ENCODE measurements at places on chromosomes 1 and 21.

DNA sequence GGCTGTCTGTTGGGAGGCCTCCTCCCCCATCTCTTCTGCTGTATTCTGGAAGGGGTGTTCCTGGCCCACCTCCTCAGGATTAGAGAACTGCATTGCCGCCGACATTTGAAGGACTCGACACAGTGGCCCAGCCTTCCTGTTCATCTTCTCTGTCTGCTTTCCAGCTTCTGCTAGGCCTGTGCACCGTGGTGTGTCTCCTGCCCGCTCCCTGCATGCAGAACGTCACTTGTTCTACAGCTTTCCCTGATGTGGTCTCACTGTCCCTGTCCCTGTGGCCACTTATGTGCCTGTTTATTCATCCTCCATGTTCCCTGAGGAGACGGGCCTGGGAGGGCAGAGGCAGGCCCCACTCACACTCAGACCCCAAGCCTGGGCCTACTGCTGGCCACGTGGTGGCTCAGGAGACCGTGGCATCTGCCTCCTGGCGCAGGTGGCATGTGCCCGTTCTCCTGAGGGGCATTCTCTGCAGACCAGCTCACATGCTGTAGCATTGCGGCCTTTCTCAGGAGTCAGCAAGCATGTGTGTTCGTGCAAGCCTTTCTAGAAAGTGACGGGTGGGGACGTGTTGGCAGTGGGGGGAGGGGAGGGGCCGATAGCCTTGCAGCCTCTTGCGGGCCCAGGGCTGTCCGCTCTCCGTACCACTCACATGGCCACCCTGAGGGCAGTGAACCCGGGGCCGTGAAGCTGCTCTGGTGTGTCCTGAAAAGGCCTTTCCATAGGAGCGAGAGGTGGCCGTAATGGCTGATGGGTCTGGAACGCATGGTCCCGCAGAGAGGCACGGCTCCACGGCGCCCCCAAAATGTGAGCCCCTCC lies 35.9 kb downstream of the POFUT2 start:
- no peak for DNase-seq

- no peak for DNase-seq
These were observed 43.6 kb downstream of the PBX1 start for GRCh38 chr1:164602480-164603093.

GRCh38 chr21:15644489-15644888 lies 85.3 kb upstream of the USP25 start:
- no peak for DNase-seq

- DNase-seq, result no peak
These were observed 351.4 kb downstream of the NPHP4 start for GRCh38 chr1:5640845-5641244.

DNA sequence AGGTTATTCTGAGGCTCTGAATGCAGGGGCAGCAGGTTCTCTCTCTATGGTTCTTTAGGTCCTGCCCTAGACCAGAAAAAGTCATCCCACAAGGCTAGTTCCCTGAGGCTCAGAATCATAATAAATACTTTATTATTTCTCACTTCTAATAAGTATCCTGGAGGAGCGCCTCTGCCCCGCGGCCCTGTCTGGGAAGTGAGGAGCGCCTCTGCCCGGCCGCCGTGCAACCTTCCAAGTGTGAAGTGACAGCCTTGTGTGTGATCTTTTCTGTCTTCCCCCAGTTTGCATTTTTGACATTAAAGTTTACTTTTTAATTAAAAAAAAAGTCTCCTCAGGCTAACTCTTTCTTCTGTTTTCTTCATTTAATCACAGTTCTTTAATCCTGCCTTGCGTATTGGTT lies 11.5 kb downstream of the AIM2 start:
- DNase-seq, result no peak

- no peak for DNase-seq
These were observed 28.6 kb upstream of the ZFP69B start for GRCh38 chr1:40421431-40422384.

DNA sequence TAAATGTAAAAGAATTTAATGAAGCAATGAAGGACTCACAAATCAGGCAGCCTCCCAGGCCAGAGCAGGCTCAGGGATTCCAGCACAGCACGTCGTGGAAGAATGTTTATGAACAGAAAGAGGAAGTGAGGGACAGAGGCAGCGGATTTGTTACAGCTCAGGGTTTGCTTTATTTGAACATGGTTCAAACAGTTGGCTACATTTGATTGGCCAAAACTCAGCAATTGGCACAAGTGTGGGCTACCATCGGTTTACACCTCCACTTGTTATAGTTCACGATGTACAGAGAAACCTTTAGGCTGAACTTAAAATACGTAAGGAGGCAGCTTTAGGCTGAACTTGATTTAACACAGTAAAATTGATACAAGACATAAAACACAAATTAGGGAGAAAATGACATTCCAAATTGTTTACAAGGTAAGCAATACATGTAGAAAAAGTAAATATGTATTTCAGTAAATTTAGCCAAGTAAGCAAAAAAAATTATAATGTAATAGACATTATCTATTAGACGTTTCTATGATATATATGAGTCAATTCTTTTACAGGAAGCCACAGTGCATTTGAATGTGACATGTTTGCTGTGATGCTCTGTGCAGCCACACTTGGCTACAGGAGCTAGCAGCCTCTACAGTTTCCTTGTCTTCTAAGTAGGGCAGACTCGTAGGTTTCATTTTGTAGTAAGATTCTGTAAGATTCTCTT lies 126.5 kb downstream of the ADSS2 start:
- DNase-seq, result no peak

- DNase-seq, result no peak
These were observed 669.6 kb downstream of the PTPRC start for GRCh38 chr1:199308349-199308846.

DNA sequence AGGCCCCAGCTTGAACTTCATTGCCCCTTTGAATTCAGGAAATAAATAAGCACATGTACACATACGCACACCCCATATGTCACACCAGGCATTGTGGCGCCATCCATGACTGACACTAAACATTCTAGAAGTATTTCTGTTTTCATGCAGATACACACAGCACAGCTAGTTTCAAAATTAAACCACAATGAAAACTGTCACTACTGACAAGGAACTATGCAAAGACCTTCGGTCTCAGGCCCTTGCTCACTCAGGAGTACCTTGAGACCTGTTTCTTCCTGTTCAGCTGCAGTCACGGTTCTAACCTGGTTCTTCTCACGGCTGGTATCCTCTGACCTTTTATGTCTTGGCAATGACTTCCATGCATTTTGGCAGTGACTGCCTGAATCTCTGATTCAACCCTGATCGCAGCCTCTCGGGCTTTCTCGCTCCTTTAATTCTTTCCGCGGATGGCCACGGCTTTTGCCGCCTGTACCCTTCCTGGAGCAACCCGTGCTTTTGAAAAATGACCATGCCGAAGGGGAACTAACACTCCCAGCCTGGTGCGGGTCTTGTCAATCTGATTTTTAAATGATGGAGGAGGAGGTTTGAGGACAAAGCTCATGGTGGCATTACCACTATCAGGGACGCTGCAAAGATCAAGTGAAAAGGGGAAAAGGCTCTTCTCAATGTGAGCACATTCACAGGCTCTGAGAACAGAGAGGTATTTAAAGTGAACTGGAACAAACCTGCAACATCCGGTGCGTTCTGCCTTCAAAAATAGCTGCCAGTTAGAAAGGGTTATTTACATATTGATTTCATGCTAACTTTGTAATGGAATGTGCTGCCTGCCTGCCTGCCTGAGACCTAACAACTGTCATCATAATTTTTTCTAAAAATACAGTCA lies 384.6 kb downstream of the RRAGC start:
- no peak for DNase-seq

DNA sequence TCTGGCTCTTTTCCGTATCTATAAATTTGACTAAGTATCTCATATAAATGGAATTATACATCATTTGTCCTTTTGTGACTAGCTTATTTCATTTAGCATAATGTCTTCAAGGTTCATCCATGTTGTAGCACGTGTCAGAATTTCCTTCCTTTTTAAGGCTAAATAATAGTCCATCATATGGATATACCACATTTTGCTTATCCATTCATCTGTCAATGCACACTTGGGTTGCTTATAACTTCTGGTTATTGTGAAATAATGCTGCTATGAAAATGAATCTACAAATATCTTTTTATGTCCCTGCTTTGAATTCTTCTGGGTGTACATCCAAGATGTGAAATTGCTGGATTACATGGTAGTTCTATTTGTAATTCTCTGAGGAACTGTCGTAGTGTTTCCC lies 119.6 kb downstream of the RHOU start:
- no peak for DNase-seq

GRCh38 chr1:191886977-191887376 lies 271.3 kb upstream of the RGS18 start:
- DNase-seq, result no peak

DNA sequence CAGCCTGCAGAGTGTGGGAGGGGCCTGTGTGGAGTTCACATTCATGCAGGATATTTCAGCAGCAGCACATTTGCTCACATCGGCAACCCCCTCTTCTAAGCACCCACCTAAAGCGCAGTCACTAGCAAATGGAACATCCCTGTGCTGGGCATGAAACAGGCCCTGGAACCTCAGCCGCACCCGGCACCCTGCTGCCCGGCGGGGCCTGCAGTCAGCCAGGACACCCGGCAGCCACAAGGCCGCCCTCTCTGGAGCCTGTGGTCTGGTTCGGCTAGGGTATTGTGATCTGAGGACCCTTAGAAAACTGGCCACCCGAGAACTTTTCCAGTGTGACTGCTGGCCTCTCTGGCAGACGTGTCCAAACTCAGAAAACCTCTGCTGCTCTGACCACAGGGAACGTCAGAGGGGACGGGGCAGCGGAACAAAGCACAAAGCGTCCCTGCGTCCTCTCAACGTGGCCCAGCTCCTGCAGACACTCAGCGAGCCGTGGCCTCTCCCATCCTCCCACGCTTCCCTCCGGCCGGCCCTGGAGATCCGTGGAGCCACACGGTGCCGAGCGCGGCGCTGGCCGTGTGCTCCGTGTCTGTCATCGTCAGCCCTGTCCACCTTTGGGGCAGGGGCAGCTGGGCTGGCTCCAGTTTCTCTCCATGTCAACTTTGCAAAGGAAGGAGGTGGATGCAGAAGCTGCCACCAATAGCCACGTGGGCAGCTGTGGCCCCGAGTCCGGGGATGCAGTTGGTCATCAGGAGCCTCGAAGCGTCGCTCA lies 175.9 kb upstream of the ARHGEF16 start:
- DNase-seq, result no peak

DNA sequence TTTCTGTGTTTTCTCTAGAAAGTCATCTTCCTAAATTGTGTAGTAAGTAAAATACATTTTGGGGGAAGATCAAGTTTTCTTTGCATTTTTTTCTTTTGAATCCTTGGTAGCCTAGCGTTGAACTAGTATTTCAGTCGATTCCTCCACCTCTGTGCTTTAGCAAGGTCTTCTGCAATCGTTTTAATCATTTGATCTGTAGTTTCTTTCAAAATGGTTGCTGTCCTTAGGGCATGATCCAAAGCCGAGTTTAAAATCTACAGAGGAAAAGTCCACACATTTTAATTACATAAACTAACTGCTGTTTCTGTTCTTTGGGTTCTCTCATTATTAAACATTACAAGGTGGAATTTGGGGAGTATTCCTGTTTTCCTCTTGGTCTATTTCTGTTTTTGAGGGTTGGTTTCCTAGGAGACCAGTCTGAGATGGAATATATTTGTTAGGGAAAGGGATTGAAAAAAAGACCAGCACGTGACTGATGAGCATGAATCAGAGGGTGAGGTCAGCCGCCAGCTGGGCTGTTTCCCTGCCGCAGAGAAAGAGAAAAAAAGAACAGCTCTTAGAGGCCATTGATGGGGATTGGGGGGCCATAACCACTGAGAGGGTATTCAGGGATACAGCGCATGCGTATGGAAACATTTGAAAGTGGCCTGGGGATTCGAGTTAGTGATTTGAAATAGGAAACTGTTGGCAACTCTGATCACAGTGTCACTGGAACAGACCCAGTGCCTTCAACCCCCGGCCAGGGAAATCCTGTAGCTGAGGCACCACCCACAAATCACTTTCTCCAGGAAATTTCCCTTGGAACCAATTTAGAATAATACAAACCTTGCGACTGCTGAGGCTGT lies 40.6 kb downstream of the AKNAD1 start:
- no peak for DNase-seq

- no peak for DNase-seq
These were observed 28.4 kb downstream of the DMBX1 start for GRCh38 chr1:46517932-46518498.

- DNase-seq, result no peak
These were observed 5.7 kb downstream of the IPO9 start for GRCh38 chr1:201834621-201835020.

GRCh38 chr1:213008564-213008963 lies 7.1 kb downstream of the ANGEL2 start:
- no peak for DNase-seq

DNA sequence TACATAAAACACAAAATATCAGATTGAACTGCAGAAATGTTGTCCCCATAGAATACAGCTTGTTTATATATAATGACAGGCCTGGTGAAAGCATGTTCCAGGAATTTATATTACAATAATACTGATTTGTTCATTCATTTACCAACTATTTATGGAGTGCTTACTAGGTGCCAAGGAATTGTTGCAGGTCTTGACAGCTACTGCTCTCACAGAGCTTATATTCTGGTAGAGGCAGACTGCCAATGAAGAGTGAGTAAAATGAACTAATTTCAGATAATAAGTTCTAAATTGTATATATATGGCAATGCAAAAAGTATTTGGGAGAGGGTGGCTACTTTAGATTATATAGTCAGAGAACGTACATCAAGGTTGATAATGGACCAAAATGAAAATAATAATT lies 152.0 kb downstream of the COQ8A start:
- DNase-seq, result no peak

DNA sequence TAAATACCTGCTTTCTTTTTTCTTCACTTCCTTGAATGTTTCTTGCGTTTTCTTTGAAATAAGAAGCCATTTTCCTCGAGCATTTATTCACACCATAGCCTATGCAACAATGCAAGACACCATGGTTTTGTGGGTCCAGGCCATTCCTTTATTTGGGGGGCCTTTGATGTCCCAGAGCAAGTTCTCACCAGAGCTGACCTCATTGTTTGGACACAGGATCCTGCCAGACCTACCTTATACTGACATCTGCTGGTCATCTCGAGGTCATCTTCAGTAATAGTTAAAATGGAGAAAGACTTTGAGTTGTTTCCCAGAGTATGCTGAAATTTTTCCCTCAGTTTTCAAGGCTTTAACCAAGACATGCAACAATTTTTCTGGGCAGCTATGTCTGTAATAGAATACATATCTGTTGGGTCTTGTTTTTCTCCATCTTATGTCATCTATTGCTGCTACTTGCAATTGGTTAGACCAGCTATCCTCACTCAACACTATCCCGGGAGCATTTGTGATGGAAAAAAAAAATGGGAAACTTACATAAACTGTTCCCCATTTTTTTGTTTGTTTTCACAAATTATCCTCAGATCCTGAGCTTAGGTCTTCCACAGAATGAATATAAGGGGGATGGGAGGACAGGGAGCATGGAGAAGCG lies 34.0 kb upstream of the BACE2 start:
- no peak for DNase-seq

- DNase-seq, result no peak
These were observed 160.4 kb upstream of the SYT6 start for GRCh38 chr1:114314098-114314497.

DNA sequence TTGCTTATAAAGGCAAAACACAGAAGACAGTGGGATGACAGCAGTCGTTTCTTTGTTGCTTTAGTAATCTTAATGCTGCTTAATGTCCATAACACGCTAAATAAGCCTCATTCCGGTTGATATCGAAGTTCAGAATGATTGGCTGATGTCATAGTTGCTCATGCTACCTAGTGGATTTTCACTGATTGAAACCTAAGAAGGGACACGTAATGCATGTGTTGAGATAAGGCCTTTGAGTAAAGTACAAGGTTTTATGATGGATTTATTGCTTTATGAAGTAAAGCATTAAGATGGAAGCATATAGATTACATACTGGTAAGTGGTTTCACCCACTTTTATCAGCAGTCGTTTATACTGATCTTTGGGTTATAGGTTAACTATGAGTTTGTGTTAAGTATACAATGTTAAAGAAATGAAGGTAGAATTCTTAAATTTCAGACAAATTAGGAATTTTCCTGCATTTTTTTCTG lies 25.1 kb downstream of the IARS2 start:
- no peak for DNase-seq
